Upper lobe of left lung (tissue), 6 donors: ENCODE measurements at places on chromosomes 4 and X. TPM values are rescaled to one million over a fixed set of nuclear protein-coding genes. Genes with fewer than 3 reads are reported as not detected.

- no peaks in the 10 kb centered on the region for H3K36me3 ChIP-seq
- no peaks in the 10 kb centered on the region for H3K27me3 ChIP-seq
- peaks cover 23% of the 10 kb centered on the region for H3K4me1 ChIP-seq
- no peak overlapping the region for H3K27ac ChIP-seq
- no peak for DNase-seq
These were observed 11.2 kb downstream of the IGFBP7 start for GRCh38 chr4:57098941-57099340.

DNA sequence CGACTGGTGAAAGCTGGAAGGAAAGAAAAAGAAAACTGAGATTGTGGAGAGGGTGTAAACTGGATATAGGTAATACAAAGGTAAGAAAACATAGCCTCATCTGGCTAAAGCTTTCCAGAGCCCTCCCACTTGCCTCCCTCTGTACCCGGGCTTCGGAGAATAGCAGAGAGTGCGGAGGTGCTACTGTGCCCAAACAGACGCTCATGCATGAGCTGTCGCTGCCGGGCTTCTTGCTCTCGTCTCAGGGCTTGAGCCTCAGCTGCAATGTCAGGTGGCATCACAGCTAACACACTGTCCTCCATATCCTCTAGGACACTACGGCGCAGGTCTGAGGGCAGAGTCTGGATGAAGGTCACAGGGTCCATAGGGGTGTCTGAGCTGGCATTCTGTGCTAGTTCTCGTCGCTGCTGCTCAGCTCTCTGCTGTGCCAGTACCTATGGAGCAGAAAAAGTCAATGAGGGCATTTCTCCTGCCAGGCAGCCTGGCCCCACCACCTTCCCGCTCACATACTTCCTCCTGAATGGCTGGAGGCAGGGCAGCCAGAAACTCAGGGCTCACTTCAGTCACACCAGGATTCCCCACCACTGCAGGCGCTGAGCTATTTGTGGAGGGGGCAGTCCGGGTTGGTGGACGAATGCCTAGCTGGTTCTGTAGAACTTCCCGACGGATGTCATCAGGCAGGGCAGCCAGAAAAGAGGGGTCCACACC lies 116.7 kb upstream of the HSD17B10 start:
- H3K36me3 ChIP-seq = peaks cover 22% of the 10 kb centered on the region
- no peak overlapping the region for H3K4me3 ChIP-seq
- no peaks in the 10 kb centered on the region for H3K27me3 ChIP-seq
- no peaks in the 10 kb centered on the region for H3K4me1 ChIP-seq

DNA sequence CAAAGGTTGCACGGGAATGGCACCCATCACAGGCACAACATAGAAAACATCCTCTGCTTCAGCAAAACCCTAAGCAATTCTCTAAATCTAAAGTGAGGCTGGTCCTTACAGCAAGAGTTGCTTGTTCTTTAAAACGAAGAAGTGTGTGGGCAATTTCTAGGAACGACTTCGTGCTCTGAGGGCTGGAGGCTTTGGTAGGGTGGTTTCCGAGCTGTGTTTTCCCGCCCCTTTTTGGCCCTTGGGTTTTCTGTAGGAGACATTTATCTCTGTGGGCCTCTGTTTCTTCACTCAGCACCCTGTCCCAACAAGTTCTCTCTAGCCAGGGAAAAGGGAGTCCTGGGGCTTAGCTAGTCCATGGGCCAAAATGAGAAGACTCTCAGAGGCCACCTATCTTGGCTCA lies 84.2 kb downstream of the SLC2A9 start:
- H3K36me3 ChIP-seq = no peaks in the 10 kb centered on the region
- H3K27ac ChIP-seq = no peak overlapping the region
- no peak overlapping the region for H3K4me3 ChIP-seq
- no peaks in the 10 kb centered on the region for H3K27me3 ChIP-seq
- H3K4me1 ChIP-seq = no peaks in the 10 kb centered on the region
- DNase-seq = no peak

DNA sequence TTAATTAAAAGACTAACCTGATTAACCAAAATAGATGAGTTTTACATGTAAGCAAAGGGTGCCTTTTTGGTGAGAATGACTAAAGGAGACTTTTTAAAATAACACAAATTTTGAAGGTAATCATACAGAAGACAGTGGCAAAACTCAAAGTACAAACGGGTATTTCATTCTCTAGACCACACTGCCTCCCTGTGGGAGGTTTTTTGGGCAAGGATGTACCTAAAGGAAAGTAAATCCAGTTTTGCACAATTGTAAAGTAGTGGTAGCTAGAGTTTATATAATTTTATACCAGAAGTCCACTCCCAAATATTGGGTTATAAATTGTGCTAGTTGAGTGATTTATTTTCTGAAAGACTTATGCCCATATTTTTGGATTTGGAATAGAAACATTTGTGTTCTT lies 201.0 kb downstream of the PAPSS1 start:
- H3K27ac ChIP-seq = no peak overlapping the region
- H3K4me1 ChIP-seq = no peaks in the 10 kb centered on the region
- no peak overlapping the region for H3K4me3 ChIP-seq
- no peaks in the 10 kb centered on the region for H3K36me3 ChIP-seq
- no peak for DNase-seq
- no peaks in the 10 kb centered on the region for H3K27me3 ChIP-seq

The LSM6 gene
- 48.2 TPM for total RNA-seq

DNA sequence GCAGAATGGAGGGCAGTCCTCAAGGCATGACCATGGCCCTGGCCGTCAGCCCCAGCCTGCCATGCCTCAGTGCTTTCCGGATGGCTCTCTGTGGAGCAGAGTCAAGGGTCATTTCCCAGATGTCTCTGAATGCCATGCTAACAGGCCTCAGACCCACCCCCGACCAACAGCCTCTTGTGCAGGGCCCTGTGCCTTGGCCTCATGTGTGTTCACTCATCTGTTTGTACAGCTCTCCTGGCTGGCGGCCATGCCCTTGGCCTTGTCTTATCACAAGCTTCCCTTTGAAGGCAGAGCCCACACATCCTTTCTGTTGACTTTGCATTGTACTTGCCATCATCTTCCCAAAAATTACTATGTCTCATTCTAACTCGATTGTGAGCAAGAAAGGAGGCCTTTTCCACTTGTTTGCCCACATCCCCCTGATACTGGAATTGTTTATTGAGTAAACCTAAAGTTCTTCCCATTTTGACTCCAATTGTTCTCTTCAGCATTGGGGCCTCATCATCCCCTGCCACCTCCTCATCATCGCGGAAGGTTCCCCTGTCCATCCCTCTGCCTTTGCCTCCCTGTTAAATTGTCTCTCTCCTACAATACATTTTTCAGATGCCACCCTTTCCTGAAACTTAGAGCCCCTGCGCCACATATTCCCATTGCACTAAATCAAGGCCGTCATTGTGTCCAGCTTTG lies 6.3 kb downstream of the CA5B start:
- H3K36me3 ChIP-seq = no peaks in the 10 kb centered on the region
- H3K27ac ChIP-seq = no peak overlapping the region

The SSX3 gene
- total RNA-seq = not detected

GRCh38 chr4:139977838-139978609 lies 176.0 kb downstream of the MAML3 start:
- no peak for DNase-seq
- H3K4me1 ChIP-seq = peaks cover 47% of the 10 kb centered on the region
- no peak overlapping the region for H3K4me3 ChIP-seq
- peak overlapping the region; percentile 82 for H3K27ac ChIP-seq
- H3K36me3 ChIP-seq = no peaks in the 10 kb centered on the region

DNA sequence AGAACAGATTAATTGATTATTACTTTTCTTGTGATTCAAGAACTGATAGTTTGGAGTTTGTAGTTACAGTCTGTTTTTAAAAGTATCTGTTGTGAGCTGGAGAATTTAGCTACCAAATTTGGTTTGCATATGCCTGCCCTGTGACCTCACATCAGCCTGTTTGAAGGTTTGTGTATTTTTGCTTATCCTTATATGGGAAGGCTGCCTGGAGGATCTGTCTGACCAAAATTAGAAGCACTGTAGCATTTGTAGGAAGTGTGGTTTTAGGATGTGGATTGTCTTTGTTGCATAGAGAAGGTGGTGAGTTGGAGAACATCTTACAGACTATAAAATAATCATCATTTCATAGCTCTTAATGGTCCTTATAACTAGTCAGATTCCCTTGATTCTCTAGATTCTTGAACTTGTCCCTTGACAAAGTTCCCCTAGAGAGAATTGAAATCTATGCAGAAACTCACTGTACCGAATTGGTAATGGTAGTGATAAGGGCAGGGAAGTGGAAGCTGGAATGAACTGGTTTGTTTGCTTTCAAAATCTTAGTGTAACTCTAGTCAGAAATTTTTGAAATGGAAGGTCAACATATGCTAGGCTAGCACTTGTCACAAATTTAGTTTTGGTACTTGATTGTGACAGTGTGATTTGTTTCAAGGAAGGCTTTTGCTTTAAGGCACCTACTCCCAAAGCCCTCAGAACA lies 57.3 kb downstream of the SH3BGRL start:
- H3K4me1 ChIP-seq = peaks cover 9% of the 10 kb centered on the region
- H3K4me3 ChIP-seq = no peak overlapping the region
- H3K27ac ChIP-seq = no peak overlapping the region
- DNase-seq = no peak
- H3K27me3 ChIP-seq = no peaks in the 10 kb centered on the region
- no peaks in the 10 kb centered on the region for H3K36me3 ChIP-seq
